Activated CD4-positive, alpha-beta T cell treated with anti-CD3 and anti-CD28 coated beads for 24 hours (primary cell): ENCODE measurements at places on chromosomes 2 and 18.
A peak's percentile ranks its signal among the peaks of the same experiment; 100 is the strongest.

DNA sequence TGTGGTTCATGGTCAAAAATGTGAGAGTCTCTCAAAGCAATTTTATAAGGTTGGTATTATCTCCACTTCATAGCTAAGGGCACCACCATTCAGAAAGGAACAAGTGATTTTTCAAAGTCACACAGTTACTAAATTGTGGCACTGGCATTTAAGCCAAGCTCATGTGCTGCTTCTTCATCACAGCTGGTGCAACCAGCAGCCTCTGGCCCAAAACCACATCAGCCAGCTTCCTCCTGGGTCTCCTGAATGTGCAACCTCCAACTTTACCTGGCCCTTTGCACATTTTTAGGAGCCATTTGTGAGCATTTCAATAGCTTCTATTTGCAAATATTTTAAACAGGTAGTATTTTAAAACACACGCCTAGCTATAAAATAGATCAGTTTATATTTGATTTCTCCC, 293.7 kb downstream of the BCL11A start:
- DNase-seq, result no peak

DNA sequence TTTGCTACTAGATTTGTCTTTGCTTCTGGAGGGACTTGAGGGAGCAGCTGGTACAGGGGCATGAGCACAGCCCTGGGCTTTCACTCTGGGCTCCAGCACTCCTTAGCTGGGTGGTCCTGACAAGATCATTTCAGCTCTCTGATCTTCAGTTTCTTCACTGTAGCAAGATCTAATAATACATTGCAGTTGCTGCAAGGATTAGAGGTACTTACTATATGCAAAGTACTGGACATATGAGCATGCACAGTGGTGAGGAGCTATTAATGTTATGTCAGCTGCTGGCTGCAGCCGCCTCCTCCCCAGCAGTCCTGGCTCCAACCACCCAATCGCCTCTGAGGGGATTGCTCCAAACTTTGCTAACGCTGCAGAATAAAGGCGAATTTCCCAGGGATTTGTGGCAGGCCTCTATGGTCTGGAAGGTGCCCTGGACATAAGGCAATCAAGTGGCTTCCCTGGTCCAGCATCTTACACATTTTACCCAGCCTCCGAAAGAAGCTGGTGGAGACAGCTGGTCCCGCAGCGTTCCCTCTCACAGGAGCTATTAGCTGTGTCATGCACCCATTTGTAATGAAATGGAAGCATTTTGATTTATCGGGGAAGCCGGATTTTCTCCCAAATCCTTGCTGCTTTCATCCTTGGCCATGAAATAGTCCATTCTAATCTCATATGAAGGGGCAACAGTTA, 96.7 kb downstream of the RHOB start:
- DNase-seq, result no peak

DNA sequence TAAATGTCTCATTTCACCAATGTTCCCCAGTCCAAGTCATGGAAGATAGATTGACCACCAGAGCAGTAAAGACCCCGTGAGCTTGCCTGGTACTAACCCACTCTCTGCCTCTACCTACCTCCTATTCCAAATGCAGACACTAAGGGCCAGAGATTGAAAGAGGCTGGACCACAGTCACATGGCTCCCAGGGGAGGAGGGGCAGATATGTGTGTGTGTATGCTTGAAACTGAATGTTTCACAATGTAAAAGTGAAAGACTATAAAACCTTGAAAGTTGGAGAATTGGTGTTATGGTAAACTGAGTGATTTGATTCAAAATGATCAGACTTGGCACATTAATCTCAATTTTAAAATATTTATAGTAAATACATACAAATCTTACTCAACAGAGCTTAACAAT, 21.7 kb upstream of the KLHL29 start:
- DNase-seq, result no peak

DNA sequence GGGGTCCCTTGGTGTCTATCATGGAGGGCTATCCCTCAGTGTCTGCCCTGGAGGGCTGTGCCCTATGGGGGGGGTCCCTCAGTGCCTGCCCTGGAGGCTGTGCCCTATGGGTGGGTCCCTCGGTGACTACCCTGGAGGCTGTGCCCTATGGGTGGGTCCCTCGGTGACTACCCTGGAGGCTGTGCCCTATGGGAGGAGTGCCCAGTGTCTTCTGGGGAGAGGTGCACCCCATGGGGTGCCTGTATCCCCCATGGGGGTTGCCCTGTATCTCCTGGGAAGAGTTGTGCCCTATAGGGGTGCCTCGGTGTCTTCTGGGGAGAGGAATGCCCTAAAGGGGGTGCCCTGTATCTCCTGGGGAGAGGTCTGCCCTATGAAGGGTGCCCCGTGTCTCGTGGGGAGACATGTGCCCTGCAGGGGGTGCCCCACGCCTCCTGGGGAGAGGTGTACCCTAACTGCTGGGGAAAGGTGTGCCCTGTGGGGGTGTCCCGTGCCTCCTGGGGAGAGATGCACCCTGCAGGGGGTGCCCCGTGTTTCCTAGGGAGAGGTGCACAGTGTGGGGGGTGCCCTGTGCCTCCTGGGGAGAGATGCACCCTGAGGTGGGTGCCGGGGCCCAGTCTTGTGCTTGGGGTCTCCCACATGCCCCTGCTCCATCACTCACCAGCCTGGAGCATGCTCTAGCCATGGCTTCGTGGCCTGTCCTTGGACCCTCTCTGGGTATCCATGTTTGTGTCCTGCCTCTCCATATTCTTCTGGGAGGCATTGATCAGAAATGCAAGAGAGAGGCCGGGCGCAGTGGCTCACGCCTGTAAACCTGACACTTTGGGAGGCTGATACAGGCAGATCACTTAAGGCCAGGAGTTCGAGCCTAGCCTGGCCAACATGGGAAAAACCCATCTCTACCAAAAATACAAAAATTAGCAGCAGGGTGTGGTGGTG, 215.6 kb downstream of the HDAC4 start:
- DNase-seq, result no peak

- DNase-seq, result no peak
Observed at GRCh38 chr18:706405-706804, 6.0 kb downstream of the ENOSF1 start.

DNA sequence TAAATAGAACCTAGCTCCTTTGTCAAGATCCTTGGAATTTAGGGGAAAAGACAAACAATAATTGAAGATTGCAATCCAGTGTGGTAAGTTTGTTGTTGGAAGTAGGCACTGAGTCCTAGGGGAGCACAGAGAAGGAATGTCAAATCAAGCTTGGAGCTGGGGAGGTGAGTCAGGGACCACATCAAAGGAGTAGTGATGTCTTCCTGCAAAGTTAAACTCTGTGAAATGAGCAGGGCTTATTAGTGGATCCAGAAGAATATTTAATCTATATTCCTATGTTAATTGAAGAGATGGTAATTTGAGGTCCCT, 41.7 kb upstream of the NABP1 start:
- DNase-seq, result no peak

DNA sequence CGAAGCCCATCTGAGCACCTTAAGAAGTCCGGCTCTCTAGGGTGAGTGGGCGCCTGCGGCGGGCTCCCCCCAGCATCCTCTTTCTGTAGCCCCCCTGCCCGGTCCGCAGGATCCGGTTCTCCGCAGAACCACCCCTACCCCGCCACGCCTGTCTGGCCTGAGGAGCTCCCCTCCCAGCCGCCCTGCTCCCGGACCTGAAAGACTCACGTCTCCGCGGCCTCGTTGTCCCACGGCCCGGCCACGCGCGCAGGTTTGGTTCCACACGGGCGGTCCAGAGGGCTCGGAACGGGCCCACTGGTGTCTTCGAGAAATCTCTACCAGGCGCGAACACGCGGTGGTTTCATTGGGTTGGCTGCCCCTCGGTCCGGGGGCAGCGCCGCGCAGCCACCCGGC, 237 bp downstream of the SLC39A6 start:
- peak; percentile 11 for DNase-seq

GRCh38 chr2:7014174-7014640, 97.0 kb downstream of the RNF144A start:
- DNase-seq, result no peak

- DNase-seq, result no peak
Observed at GRCh38 chr2:201100497-201100896, 15.5 kb upstream of the CFLAR start.

DNA sequence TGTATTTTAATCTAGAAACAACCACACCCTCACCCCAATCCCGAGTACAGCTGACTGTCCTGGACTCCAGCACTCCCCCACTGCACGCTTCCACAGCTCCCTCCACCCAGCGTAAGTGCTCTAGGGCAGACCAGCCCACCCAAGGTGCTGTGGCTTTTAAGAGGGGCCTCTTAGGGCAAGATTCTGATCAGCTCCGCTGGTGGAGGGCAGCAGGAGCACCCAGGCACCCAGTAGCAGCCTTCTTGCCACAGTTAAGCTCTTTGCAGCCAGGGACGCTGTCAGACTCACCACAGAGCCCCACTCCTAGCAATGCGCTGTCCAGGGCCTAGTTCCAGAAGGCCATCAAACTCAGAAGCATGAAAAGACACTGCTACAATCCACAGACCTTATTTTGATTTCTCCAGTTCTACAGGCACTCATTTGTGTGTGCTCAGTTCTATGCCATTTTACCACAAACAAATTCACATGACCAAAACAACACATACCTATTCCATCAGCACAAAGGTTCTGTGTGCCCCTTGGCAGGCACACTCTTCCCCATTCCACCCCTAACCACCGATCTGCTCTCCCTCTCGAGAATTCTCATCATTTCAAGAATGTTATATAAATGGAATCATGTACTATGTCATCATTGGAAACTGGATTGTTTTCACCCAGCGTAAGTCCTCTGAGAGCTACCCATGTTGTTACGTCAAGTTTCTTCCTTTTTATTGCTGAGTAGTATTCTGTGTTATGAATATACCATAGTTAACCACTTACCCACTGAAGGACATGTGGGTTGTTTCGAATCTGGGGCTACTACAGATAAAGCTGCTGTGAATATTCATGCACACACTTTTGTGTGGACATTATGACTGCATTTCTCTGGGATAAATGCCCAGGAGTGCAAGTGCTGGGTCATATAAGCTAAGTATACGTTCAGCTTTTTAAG, 40.4 kb downstream of the PTPN2 start:
- no peak for DNase-seq

DNA sequence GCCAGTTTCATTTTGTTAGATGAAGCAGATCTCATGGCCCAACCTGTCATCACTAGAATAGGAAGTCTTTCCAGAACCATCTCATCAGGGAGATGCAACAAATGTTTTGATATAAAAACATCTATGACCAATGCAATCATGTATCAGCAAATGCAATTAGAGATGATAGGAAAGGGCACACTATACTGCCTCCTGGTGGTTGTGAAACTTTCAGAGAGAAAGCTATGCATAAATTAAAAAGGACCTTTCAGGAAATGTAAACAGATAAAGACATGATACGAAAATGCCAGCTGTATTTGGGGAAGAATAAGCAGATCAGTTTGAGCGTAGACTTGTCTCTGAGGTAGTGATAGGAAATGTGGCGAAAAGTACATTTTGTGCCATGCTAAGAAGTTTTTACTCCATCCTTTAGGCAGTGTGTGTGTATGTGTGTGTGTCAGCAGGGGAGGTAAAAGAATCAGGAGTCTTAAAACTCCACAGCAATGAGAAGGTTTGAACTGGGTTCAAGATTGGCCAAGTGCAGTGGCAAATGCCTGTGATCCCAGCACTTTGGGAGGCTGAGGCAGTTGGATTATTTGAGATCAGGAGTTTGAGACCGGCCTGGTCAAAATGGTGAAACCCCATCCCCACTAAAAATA, 479.3 kb downstream of the CPS1 start:
- no peak for DNase-seq

DNA sequence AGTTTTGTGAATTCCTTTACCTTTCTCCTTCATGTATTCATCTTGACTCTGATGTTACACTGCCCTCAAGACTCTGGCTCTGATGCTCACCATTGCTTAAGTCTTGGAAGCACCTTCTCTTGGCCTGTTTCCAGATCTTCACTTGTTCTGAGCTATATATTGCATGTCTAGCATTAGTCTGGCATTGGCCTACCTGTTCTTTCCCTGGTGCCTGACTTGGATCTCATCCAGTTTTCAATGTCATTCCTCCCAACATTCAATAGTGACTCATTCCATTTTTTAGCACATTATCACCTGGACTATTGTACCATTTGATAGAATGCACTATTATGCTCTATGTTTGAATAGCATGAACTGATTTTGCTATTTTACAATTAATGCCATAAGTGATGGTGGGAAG, 127.3 kb upstream of the NYAP2 start:
- DNase-seq, result no peak

DNA sequence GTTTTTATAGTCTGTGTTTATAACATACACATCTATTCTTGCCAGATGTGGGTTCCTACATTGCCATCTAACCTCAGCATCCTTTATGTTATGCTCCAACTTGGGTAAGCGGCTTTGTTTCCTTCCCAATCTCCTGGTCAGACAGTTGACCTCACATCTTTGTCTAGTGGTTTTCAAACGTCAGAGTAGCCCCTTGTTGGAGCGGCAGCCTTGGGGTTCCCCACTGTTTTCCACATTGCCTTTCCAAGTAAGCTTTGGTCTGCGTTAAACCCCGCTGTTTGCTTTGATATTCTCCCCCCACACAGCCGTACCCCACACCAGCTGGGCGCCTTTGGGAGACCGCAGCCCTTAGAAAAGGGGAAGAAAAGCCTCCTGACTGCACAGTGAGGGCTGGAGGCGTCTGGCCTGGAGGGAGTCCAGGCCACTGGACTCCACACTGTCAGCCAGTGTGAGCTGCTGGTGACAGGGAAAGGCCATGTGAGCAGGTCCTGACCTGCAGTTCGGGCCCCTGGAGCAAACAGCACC, 83.3 kb downstream of the MALT1 start:
- DNase-seq, result no peak

DNA sequence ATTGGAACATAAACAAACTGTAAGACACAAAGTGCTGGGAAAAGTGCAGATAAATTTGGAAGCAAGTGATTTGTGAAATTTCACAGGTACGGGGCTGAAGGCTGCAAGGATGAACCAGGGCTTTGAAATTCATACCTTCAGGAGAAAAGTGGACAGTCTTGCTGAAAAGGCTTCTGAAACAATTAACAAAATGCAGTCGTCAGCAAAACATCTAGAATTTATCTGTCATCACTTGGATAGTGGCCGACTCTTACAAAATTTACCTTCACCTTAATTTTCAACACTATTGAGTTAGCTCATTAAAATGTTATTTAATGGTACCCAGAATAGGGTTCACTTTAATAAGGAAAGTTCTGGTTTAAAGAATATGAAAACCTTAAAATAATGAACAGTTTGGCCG, 138.3 kb downstream of the SNTG2 start:
- no peak for DNase-seq

DNA sequence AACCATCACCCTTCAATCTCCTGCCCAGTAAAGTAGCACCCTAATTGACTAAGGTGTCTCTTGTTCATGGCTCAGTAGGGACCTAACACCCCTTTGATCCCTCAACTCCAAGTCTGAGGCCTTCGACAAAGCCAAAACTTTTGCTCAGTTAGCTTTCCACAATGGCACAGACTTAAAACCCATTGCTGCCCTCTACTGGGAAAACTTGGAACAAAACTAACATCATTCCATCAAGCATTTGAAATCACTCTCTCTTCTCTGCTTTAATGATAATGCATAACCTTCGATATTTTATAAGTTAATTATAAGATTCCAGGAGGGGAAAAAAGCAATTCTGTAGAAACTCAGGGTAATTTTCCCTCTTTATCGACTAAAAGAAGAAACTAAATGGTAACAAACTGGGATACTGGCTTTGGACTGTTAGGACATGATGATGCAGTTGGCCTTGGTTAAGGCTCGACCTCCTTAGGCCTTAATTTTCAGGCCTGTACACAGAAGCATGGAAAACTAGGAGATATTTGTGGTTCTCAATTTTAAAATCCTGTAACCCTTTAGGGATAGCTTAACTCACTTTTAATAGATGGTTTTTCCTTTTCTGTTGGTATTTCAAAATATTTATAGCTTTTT, 127.8 kb downstream of the STK39 start:
- no peak for DNase-seq

GRCh38 chr2:112601754-112602153, 17.3 kb downstream of the CHCHD5 start:
- no peak for DNase-seq

GRCh38 chr2:229163893-229164292, 107.2 kb downstream of the PID1 start:
- DNase-seq, result no peak
